ENCODE measurements at places on chromosomes 5 and 9. TPM values are rescaled to one million over a fixed set of nuclear protein-coding genes. Genes with fewer than 3 reads are reported as not detected.

STC2 gene
- total RNA-seq, result 110 TPM

DIPK1B gene
- total RNA-seq, result 0.77 TPM

TPPP gene
- 0.26 TPM for total RNA-seq

KCTD16 gene
- total RNA-seq, result 1.2 TPM

- no peaks in the 10 kb centered on the region for H3K4me1 ChIP-seq
- DNase-seq, result no peak
- no peak overlapping the region for H3K27ac ChIP-seq
- no peaks in the 10 kb centered on the region for H3K27me3 ChIP-seq
- no peak overlapping the region for H3K4me3 ChIP-seq
These were observed 100.1 kb downstream of the SVEP1 start for GRCh38 chr9:110479481-110479880.

- no peaks in the 10 kb centered on the region for H3K27me3 ChIP-seq
- no peak overlapping the region for H3K27ac ChIP-seq
- no peaks in the 10 kb centered on the region for H3K36me3 ChIP-seq
- H3K4me1 ChIP-seq, result no peaks in the 10 kb centered on the region
- H3K4me3 ChIP-seq, result no peak overlapping the region
These were observed 14.5 kb downstream of the FCN2 start for GRCh38 chr9:134895097-134895496.

DNA sequence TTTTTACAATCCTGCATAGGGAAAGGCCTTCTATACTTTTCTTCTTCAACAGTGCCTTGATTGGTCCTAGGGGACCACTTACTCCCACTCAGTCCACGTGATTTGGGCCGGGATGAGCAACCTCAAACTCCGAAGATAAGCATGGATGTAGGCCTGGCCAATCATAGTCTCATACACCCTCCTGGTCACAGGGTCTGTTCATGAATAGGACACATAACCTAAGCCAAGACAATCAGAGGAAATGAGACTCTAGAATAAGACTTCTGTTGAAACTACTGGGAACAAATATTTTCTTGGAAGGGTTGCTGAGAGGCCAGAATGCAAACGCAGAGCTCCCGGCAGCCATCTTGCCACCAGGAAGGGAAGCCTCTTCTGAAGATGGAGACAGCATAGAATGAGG, 68.1 kb downstream of the ARL15 start:
- no peak overlapping the region for H3K4me3 ChIP-seq
- no peak for DNase-seq
- H3K4me1 ChIP-seq, result no peaks in the 10 kb centered on the region

DNA sequence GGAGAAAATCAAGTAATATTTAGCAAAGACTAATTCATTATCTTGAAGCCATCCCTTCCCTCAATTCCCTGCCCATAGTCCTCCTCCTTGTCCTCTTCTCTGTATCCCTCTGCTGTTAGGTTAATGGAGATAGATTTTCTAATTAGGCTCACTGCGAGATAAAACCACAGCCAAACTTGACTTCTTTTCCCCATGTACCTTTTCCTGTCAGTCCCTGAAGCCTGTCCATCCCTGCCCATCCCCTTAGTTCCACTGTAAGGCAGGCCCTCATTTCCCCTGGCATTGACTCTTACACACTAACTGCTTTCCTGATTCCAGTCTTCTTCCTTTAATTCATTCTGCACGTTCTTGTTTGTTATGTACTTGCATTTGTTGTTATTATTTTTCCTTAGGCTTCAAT, 1.2 kb downstream of the TLR4 start:
- no peak for DNase-seq
- no peak overlapping the region for H3K27ac ChIP-seq
- no peaks in the 10 kb centered on the region for H3K36me3 ChIP-seq
- no peaks in the 10 kb centered on the region for H3K27me3 ChIP-seq

DNA sequence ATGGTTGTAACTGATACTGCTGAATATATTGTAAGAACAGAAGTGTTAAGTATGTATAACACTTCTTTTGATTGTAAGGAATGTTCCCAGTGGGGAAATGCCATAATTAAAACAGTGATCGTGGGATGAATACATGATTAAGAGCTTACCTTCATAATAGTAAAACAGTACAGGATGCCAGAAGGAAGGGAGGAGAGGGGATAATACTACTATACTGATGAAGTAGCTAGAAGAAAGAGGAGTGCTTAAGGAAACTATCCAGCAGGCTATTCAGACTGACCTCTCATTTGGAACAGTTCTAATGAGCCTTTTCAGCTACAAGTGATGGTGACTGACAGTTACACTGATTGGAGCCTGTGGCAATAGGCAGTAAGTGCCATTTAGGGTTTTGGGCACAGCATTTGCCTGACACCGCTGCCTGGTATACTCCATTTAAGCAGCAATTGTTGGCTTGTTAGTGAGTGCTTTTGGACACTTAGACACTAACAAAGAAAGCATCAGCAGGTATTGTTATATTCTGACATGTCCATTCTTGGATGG, 33.8 kb upstream of the KDM4C start:
- H3K27me3 ChIP-seq, result no peaks in the 10 kb centered on the region
- no peak overlapping the region for H3K27ac ChIP-seq
- no peaks in the 10 kb centered on the region for H3K4me1 ChIP-seq
- no peak for DNase-seq
- H3K36me3 ChIP-seq, result no peaks in the 10 kb centered on the region

- H3K4me3 ChIP-seq, result no peak overlapping the region
- no peaks in the 10 kb centered on the region for H3K27me3 ChIP-seq
- no peaks in the 10 kb centered on the region for H3K4me1 ChIP-seq
- DNase-seq, result no peak
- no peak overlapping the region for H3K27ac ChIP-seq
These were observed 7.8 kb upstream of the OLFM1 start for GRCh38 chr9:135079676-135080075.

DNA sequence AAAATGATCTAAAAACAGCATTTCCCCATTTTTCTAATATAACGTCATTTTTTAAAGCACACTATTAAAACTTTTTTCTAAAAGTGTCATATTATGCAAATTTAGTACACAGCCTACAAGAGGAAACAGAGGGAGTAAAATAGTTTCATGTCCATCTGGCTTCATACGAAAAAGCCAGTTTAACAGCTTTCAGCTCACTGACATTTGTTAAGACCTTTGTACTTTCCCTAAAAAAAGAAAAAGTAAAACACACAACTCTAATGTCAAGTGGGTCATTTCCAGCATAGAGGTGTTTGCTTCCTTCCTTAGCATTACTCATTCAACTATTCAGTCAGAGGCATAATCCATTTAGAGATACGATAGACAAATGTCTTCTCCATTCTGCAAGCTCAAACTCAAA, 49.4 kb downstream of the ABHD17B start:
- H3K4me3 ChIP-seq, result no peak overlapping the region
- H3K36me3 ChIP-seq, result no peaks in the 10 kb centered on the region
- no peaks in the 10 kb centered on the region for H3K4me1 ChIP-seq

DNA sequence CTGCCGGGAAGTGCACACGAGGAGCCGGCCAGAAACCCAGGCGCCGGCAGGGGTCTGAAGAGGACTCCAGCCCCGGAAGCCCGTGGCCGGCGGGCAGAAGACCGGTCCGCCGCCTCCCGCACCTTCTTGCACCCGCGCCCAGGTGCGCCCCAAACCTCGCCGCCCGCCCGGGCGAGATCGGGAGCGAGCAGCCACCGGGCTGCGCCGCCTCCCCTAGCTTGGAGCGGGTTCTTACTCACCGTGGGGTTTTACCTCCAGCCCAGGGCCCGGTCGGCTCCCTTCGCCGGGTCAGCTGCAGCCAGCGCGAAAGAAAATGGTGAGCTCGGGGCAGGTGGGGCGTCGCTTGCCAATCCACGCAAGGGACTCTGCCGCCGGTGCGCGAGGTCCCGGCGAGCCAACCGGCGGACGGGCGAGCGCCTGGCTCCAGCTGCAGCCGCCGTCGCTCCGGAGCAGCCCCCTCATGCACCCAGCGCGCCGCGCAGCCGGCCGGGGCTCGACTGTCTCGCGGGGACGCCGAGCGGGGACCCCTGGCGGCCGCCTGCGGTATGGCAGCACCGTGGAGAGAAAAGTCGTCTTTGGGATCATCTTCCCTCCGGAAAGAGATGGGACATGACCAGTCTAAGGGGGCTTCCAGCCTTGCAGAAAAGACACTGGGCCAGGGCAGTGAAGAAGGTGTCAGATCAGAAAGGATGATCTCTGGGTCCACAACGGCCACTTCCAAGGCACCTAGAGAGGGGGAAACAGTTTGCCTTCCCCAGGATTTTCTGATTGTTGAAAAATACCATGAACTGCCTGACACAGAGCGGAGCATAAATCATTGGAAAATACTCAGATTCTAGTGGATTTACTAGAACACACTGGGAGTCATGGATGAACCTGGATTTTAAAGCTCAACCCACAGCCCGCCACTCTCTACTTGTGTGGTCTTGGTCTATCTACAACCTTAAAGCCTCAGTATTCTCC, at the start of gene MOB3B:
Gene MOB3B, minus strand, starts transcription at position 499 of the 963 bp plus-strand sequence. CDS start 74,264 bp downstream, outside the sequence.
- H3K27me3 ChIP-seq, result peaks cover 15% of the 10 kb centered on the region
- DNase-seq, result peak; percentile 58
- H3K4me1 ChIP-seq, result peaks cover 7% of the 10 kb centered on the region
- no peak within 1 kb of the TSS for H3K27ac ChIP-seq

GRCh38 chr9:133129001-133129795, 8.2 kb upstream of the RALGDS start:
- peaks cover 25% of the 10 kb centered on the region for H3K4me1 ChIP-seq
- H3K27me3 ChIP-seq, result no peaks in the 10 kb centered on the region
- H3K4me3 ChIP-seq, result no peak overlapping the region
- DNase-seq, result no peak
- H3K36me3 ChIP-seq, result no peaks in the 10 kb centered on the region
